Suppressor macrophage (primary cell): ENCODE measurements at places on chromosomes 2 and 18.

GRCh38 chr2:232887171-232887850, 17.2 kb downstream of the SNORC start:
- DNase-seq: no peak

GRCh38 chr2:103529798-103530502, 768.1 kb downstream of the TMEM182 start:
- DNase-seq: no peak

DNA sequence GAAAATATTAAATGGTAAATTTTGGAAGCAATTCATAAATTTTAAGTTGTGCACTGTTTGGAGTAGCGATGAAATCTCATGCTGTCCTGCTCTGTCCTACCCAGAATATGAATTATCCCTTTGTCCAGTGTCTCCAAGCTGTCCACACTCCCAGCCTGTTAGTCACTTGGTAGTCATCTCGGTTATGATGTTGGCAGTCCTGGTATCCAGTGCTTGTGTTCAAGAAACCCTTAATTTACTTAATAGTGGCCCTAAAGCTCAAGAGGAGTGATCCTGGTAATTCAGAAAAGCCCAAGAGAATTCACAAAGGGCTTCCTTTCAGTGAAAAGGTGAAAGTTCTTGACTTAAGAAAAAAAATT, 71.8 kb upstream of the STAM2 start:
- DNase-seq: no peak

- DNase-seq: peak; percentile 78
Observed at GRCh38 chr2:158034198-158034866, 67.3 kb upstream of the UPP2 start.

- no peak for DNase-seq
Observed at GRCh38 chr2:43325107-43325811, 98.9 kb upstream of the ZFP36L2 start.

DNA sequence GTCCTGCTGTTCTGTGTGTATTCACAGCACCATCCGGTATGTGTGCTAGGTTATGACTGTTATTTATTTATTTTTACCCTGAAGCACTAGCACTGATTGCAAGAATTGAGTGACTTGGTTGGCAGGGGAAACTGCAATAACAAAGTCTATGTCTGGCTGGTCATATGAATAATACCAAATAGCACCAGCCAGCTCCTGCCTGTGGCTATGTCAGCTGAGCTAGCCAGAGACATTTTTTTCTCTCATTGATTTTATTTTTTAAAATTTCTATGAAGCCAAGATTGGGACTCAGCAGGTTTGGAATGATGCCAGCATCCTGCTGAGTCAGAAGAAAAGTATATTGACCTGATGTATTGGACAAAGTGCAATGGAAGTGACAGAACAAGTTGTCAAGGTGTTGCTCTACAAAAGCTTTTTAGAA, 188.5 kb upstream of the CDH2 start:
- DNase-seq: no peak

GRCh38 chr2:795531-796041, 118.4 kb upstream of the TMEM18 start:
- no peak for DNase-seq

- no peak for DNase-seq
Observed at GRCh38 chr2:42196070-42196402, 26.9 kb downstream of the EML4 start.
